ENCODE measurements at places on chromosomes 2 and 18.

DNA sequence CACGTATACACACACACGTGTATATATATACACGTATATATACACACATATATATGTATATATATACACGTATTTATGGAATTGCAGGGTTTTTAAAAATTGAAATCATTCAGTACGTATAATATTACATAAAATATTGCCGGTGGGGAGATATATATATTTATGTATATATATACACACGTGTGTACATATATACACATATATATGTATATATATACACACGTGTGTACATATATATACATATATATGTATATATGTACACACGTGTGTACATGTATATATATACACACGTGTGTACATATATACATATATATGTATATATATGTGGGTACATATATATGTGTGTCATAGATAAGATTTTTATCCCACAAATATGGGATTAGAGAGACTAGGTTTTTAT, 5.4 kb downstream of the FBXO11 start:
- DNase-seq, result no peak

DNA sequence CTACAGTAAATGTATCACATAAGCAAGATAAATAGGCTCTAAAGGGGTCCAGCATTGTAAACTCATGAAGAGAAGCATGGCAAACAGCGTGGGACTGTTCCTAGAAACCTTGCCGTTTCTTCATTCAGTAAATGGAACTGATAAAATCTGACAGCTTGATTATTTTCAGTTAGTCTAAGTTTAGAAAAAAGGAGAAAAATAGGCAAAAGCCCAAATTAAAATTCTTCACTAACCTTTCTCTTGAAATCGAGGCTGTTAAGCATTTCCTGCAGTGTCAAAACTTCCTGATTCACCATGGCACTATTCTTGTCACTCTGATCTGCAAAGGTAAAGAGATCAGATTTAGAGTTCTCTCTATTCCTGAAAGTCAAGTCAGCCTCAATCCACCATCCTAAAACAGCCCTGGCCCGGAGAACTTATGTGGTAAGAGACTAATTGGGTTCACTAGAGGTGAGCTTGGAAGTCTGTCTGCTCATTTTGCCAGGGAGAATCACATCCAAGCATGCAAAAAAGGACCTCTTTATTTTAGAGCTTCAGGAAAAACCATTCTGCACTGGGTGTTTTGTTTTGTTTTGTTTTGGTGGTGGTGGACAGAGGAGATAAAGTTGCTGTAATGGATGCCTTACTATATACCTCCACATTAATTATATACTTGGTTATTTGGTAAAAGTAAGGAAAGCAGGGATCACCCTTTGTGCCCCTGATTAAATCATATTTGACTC, 52.4 kb upstream of the STAT1 start:
- no peak for DNase-seq

GRCh38 chr2:230000118-230000841, 68.4 kb downstream of the SLC16A14 start:
- no peak for DNase-seq

DNA sequence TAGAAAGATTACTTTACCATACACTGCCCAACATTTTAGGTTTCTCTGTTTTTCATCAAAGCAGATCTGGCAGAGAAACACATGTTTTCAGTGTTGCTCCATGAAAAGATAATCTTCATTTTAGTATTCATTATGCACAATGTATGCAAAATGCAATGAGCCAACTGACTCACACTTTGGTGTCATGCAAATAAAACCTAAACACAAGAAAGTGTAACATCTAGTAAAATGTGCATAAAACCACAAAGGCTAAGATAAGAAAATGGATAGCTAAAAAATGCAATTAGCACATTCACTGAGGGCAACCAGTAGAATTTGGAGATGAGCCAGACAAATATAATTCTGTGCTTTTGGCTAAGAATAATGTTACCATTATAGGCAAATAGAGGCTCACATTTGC, 203.5 kb upstream of the UBE2E3 start:
- DNase-seq, result no peak

GRCh38 chr2:241933179-241933911, 63.8 kb downstream of the RTP5 start:
- DNase-seq, result no peak

DNA sequence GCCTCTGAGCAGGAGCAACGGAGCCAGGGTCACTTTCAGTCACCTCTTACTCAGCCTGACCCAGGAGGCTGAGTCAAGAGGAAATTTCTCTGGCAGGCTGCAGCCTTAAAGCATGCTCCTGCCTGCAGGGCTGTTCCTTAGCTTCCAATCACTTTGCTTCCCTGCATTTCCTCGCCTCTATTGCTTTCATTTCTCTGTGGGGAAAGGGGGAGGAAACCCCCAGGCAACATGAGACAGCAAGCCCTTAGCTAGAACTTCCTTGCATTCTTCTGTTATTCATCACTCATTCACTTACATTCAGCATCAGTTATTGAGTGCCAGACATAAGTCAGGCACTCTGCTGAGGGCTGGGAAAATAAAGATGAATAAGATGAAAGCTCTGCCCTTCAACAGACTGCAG, 13.0 kb downstream of the XDH start:
- no peak for DNase-seq

DNA sequence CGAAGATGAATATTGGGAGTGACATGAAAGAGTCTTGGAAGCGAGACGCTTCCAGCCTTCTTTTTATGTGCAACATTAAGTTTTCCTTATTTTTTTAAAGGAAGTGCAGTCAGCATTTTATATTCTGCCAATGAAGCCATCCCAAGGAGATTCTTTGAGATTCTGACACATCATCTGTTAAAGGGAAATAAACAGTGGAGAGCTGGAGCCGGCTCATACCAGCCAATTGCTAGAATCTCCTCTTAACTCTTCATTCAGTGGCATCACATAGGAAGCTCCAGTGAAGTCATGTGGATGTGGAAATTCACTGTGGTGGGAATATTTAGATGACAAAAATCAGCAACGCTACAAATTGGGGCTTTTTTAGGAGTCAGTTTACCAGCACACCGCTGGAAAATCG, 23.7 kb upstream of the GPR39 start:
- no peak for DNase-seq

GRCh38 chr2:70923378-70924015, 12.2 kb upstream of the ATP6V1B1 start:
- no peak for DNase-seq

DNA sequence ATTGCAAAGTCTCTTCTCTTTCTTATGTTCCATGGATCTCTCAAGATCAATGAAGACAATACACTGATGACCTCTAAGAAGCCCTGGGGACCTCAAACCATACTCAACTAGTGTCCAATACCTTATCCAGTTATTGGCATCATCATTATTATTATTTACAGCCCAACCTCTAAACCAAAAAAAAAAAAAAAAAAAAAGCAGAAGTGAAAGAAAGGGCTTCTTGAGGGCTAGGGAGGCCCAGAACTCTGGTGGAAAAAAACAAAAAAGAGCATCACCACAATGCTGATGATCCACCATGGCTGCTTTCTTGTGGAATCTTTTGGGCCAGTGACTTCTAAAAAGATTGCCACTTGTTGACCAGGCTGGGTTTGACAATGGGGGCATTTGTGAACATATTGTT, 324.9 kb downstream of the LPIN1 start:
- DNase-seq, result no peak

GRCh38 chr2:119469131-119469530, 37.5 kb downstream of the TMEM37 start:
- no peak for DNase-seq

DNA sequence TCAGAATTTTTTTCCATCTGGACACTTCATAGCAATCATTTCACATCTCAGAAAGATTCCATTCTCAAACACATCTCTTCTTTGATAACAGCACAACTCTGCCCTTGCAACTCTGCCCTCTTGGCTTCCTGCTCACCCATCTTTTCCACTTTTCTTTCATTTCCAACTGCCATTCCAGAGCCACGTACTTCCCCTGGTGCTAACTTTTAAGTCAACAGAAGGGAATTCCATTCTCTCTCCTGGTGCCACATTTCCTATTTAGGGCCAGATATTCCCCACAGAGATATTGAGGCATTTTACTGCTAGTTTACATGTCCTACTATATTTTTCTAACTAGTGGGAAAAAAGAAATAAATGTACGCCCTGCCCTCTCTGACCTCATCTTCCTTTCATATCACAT, 590.2 kb downstream of the ARHGAP15 start:
- no peak for DNase-seq

- no peak for DNase-seq
These were observed 562.3 kb downstream of the SOX11 start for GRCh38 chr2:6254441-6254840.

DNA sequence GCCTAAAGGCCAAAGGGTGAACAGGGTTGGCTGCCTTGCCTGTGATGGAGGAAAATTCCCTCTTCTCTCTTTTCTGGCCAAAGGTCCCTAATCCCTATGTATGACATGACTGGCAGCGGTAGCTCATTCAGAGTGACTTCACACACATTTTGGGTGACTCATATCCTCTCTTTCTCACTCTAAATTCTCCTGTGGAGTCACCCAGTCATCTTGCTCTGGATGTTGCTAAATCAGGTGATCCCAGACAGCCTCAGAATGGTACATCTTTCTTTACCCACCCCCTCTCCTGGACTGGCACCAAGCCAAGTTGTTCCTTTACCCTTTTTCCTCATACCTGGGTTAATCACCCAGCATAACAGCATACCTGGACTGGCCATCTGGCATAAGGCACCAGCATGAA, 77.2 kb downstream of the NEURL3 start:
- no peak for DNase-seq

DNA sequence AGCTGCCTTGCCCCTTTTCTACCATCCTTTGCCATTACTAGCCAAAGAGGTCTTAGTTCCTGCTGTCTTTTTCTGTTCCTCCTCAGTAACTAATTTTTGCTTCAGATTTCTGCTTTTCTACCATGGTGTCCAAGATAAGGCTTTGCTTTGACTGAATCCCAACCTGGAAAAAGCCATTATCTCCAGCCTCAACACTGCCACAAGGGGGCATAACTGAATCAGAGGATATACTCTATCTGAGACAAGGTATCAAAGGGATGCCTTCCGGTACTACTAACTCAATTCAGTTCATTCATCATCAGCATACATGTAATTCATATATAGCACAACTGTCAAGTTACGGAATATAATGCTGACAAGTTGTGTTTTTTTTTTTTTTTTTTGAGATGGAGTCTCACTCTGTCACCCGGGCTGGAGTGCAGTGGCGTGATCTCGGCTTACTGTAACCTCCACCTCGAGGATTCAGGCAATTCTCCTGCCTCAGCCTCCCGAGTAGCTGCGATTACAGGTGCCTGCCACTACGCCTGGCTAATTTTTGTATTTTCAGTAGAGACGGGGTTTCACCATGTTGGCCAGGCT, 11.4 kb downstream of the OSGEPL1 start:
- no peak for DNase-seq

DNA sequence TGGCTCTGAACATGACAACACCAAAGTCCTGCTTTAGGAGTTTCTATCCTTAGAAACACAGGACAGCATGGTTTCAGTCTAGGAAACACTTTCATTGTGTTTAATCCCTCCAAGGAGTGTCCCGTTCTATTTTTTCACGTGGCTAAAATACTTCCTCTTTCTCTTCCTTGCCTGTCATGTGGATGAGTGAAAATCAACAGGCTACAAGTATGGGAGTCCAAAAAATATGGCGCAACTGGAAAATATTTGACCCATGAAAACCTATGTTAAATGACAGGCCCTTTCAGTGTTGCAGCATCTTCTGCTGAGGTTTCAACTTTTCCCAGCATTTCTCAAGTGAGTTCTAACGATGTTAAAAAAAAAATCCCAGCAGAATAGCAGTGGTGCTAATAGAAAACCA, 146.3 kb downstream of the LAMA3 start:
- no peak for DNase-seq

DNA sequence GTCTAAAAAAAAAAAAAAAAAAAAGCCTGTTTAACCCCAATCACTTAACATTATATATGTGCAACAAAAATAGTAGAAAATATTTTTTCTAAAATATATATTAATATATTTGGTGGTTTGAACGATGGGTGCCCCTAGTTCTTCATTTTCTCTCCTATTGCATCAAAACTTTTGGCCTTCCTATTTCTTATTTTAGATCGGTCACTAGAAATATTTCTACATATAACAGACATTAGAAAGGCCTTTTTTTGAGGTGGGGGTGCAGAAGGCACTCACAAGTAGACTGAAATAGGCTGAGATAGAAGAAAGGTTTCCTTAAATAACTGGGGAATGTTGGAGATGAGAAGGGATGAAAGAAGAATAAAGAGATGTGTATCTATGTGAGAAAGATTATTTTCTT, 49.3 kb upstream of the AP1S3 start:
- no peak for DNase-seq

DNA sequence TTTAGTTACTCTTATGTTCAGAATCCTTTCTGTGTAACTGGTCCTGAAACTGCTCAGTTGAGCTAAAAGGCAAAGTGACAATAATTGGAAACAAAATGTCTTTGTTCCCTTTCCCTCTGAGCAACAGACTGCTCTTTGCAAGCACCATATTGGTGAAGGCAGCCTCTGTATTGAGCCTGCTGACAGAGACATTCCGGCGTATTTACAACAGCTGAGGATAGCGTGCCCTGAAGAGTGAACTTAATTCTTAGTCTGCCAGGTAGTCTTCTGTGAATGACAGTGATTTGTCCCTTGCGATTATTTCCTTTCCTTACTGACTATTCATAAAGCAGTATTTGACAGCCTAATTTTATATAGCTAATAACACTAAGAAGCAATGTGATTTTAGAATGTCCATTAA, 239.1 kb downstream of the CPS1 start:
- DNase-seq, result no peak

GRCh38 chr2:64924170-64924934, 64.8 kb upstream of the SLC1A4 start:
- DNase-seq, result no peak

GRCh38 chr2:201233192-201233811, 27.0 kb upstream of the CASP8 start:
- DNase-seq, result no peak

DNA sequence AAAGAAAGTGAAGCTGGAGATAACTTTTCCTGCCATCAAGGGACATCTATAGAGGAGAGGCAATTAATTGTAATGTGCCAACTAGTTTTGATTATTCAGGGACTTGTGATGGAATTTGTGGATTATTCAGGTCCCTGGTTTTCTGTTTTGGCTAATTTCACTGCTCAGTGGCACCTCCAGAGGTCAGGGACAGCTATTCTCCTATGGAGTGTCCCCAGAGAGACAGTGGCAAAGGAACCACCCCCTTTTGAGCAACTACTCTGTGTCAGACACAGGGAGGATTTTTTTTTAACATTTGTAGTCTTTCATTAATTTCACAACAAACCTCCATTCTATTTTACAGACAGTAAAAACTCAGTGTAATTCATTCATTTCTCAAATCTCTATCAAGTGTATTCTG, 206.0 kb upstream of the SPRED2 start:
- DNase-seq, result no peak

- no peak for DNase-seq
These were observed 3.3 kb downstream of the SLC9A2 start for GRCh38 chr2:102622646-102623045.

- no peak for DNase-seq
These were observed 679.3 kb downstream of the NR4A2 start for GRCh38 chr2:155653176-155653575.

- DNase-seq, result no peak
These were observed 4.3 kb downstream of the SMYD5 start for GRCh38 chr2:73218298-73218697.

Measured in amygdala (tissue), 56 donors.